ENCODE measurements at places on chromosomes 4 and X. TPM values are rescaled to one million over a fixed set of nuclear protein-coding genes. Genes with fewer than 3 reads are reported as not detected.

The LPAR4 gene
- total RNA-seq, result not detected

The GRK4 gene
- 6.3 TPM for total RNA-seq

The CHRNA9 gene
- total RNA-seq, result not detected

The MAGEA10 gene
- not detected for total RNA-seq

The F8A2 gene
- not detected for total RNA-seq

The UTP3 gene
- 24.2 TPM for total RNA-seq

The ANK2 gene
- 9.4 TPM for total RNA-seq

The F11 gene
- not detected for total RNA-seq

The RIPPLY1 gene
- total RNA-seq, result not detected

The PDZD4 gene
- total RNA-seq, result 0.33 TPM
